Natural killer cell (primary cell): ENCODE measurements at places on chromosomes 2 and 18.

GRCh38 chr2:168804214-168804613 lies 1.8 kb downstream of the NOSTRIN start:
- no peaks in the 10 kb centered on the region for H3K27me3 ChIP-seq

- H3K4me3 ChIP-seq: no peak overlapping the region
- no peak overlapping the region for H3K27ac ChIP-seq
- no peaks in the 10 kb centered on the region for H3K36me3 ChIP-seq
- no peaks in the 10 kb centered on the region for H3K4me1 ChIP-seq
Observed at GRCh38 chr2:180516232-180516631, 464.2 kb upstream of the UBE2E3 start.

DNA sequence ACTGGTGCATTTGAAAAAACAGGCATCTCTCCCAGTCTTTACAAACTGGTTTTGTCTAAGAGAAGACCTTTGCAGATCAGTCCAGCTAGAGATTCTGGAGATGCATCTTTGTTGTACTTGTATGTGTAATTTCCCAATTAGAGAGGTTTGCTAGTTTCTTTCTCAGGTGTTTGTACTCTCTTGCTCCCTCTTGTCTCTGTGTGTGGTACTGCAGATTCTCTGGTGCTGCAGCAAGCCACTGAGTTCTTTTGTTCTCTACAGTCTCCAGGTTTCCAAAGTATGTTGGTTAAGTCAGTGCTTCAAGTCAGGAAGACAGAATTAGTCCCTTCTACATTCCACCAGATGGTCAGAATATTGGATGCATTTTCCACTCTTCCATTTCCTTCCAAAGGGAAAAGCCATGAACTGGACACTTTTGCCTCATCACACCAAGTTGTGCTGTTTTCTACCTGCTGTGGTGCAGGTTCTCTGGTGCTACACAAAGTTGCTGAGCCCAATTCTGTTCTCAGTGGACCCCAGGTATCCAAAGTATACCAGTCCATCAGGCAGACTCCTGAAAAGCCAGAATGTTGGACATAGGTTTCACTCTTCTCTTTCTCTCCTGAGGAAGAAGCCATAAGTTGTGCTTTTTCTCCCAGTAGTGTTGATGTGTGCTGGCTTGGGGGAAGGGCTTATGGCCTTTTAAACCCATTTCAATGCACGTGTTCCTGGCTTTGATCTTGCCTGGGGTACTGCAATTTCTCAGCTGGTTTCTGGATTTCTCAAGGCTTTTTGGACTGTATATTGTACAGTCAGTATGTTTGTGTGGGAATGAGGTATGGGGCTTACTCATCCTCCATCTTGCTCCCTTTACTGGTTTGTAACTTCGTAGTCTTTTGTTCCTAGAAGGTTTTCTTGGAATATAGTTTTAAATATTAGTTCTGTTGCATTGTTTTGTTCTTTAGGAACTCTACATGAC lies 29.8 kb downstream of the EPC2 start:
- H3K4me1 ChIP-seq: peaks cover 2% of the 10 kb centered on the region
- H3K36me3 ChIP-seq: no peaks in the 10 kb centered on the region
- no peak overlapping the region for H3K4me3 ChIP-seq
- DNase-seq: peak; percentile 69

DNA sequence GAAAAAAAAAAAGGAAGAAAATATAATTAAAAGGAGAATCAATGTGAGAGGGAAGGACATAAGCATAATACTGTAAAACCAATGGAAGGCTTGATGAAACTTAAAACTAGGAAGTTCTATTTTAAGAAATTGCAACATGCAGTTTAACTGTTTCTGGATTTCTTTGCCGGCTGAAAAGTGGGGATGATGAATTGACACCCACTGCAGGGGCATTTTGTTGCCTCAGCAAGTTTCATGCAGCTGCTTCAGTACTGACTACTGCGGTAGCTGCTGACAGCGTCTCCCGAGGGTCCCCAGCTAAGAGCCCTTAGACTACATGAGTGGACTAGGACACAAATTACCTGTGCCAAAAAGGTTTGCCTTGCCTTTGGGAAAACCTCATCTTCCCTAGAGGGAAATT lies 69.2 kb downstream of the B3GNT2 start:
- no peak overlapping the region for H3K27ac ChIP-seq
- H3K4me1 ChIP-seq: no peaks in the 10 kb centered on the region
- no peak overlapping the region for H3K4me3 ChIP-seq
- no peaks in the 10 kb centered on the region for H3K27me3 ChIP-seq

DNA sequence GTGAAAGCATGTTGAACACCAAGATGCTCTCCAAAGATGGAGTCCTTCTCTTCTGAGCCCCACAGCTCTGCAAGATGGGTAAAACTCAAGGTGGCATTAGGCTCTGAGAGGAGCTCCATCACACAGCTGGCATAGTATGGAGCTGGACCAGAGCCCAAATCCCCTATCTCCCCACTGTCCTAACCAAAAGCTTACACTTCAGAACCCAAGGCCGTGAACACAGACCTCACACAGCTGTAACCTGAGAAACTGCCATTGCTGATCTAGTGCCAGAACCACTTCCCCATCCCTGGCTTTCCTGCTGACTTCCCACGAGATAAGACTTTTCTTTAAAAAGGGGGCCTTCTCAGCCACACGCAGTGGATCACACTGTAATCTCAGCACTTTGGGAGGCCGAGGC lies 25.0 kb downstream of the TTC32 start:
- H3K27me3 ChIP-seq: no peaks in the 10 kb centered on the region
- no peak for DNase-seq
- H3K4me1 ChIP-seq: no peaks in the 10 kb centered on the region

- H3K4me1 ChIP-seq: peaks cover 6% of the 10 kb centered on the region
- peaks cover 6% of the 10 kb centered on the region for H3K27me3 ChIP-seq
Observed at GRCh38 chr2:239884875-239885274, 140.3 kb downstream of the NDUFA10 start.
